ENCODE measurements at places on chromosomes 1 and 21.

DNA sequence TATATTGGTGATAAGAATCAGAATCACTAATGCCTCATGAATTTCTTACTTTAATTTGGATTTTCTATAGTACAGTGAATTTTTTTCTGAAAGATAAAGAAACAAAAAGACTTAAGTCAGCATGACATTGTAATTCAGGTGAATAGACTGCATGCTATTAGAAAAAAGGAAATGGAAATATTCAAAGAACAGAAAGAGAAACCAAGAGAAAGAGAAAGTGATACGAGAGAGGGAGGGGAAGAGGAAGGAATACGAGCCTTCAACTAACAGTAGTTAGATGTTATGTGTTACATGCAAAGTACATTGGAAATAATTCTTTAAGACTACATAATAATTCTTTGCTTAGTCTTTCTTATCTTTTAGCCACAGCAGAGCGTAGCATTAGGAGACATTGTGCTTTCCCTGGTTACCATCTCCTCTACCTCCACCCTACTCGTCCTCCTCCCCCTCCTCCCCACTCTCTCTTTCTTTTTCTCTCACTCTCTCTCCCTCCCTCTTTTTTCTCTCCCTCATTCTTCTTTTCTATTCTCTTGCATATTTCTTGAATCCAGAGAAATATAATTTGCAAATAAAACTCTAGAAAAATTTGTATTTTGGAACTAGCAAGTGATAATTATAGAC is 46.4 kb upstream of the ADGRL4 start:
- no peak for DNase-seq

- DNase-seq, result no peak
Measured at GRCh38 chr1:165287329-165287728, 69.2 kb downstream of the LMX1A start.

DNA sequence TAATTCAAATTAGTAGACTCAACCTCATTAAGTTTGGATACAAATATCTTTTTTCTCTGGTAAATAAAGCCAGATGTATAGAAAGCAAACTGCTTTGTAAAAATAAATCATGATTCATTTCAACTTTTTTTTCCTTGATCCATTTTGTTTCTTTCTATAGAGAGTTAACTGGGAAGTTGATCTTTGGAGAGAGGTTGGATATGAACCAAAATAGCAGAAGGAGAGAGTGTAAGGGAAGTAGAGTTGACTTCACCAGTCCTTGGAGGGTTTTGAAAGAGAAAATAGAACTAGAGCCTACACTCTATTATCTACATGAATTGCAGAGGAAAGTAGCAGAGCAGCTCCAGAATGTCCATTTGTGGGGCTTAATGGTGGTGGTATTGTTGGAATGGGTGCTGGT is 243.8 kb downstream of the ADGRL2 start:
- DNase-seq, result no peak

- DNase-seq, result no peak
Measured at GRCh38 chr1:247357781-247358211, 26.1 kb upstream of the ZNF496 start.

DNA sequence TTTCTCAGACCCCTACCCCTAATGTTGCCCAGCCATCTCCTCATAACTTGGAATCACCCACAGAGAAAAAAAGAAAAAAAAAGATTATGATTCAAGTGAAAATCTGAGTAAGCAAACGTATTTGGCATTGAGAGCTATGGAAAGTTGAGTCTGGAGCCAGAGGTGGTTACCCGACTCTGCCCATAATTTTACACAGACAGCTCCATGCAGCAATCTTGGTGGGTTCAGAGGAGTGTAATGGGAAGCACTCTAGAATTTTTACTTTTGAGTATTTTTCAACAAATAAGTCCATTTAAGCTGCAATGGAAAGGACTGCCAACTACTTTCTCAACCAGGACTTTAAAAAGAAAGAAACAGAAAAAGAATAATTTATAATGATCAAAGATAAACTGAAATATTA is 62.7 kb downstream of the ZC3H11B start:
- no peak for DNase-seq

DNA sequence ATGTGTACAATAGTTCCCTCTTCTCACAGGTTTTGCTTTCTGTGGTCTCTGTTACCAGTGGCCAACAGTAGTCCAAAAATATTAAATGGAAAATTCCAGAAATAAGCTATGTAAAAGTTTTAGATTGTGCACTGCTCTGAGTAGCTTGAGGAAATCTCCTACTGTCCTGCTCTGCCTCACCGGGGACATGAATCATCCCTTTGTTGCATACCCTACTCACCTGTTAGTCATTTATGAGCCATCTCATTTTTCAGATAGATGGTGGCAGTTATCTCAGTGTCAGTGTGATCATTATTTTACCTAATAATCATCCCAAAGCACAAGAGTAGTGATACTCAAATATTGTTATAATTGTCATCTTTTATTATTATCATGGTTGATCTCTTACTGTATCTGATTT is 688.1 kb downstream of the PLA2G4A start:
- no peak for DNase-seq

DNA sequence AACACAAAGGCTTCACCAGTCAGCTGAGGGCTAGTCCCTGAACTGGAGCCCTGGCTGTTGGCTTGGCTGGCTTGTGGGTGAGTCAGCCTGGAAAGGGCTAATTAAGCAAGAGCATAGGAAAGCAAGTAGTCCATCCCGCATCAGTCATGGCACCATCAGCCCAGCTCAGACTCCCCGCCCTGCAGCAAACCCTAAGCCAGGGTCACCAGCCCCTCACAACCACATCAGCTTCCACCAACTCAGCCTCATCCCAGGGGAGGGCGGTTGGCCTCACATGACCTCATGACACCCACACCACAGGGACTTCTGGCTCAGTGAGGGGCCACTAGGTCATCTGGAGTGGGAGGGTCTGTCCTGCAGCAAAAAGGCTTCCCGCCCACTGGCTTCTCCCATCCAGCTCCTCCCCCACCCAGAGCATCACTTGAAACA is 7.0 kb upstream of the SPATC1L start:
- DNase-seq, result no peak

DNA sequence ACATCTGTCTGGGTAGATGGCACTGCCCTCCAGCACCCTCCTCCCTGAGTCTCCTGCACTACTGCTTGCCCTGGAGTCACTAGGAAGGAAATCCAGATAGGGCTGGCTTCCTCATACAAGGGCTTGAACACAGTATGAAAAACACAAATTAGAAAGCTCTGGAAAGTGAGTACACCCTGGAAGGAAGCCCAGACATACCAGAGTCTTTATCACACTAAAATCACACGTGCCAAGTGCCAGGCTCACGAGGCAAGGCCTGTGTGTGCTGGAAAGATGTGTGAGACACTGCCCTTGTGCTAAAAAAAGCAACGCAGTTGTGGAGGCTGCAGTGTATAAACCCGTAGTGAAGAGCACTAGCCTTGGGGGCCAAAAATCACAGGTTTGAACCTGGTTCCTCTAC is 28.3 kb upstream of the S100A7 start:
- peak; percentile 47 for DNase-seq

- no peak for DNase-seq
Measured at GRCh38 chr1:236155399-236155767, 13.0 kb downstream of the GPR137B start.

DNA sequence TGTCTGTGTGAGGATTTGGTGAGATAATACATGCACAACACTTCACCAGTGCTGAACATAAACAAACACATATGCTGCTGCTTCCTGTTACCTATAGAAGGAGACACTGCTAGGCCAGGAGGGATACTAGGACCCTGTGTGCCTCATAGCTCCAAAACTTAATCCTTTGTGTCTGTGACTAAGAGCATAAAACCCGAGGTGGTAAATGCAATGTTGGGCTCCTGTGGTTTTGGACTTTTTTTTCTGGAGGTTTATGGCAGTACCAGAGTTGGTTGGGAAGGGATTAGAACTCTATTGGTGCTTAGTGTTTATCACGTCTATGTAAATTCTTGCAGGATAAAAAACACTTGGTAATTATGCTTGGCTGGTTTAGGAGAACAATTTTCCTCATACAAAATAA is 122.9 kb downstream of the NUF2 start:
- no peak for DNase-seq

- no peak for DNase-seq
Measured at GRCh38 chr1:14138687-14139086, 438.7 kb downstream of the PRDM2 start.

DNA sequence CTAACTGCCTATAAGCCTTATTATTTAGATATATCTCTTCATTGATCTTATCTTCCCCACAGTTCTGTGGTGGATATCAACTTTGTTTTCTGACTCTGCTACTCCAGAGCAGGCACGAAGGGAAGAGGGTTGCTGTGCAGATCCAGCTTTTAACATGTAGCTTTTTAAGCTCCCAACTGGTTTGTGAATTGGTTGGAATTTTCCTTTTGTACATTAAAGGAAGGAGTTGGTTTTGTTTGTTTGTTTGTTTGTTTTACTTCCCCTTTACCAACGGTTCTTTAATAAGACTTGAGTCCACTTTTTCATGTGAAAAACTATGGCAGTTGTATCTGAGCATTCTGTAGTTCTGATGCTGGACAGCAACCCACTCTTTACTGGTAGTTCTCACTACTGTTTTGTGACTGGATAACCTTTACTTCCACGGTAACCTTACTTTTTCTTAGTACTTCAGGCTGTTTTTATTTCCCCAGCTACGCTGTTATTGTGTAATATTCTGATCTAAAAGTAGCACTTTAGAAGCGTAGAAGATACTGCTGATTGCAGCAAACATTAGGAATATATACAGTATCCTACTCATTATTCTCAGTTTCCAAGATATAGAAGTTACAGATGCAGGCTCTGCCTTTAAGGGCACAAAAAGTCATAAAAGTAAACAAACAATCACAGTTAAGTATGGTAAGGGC is 1.6 kb downstream of the GNPAT start:
- DNase-seq, result no peak

GRCh38 chr1:30569384-30569783 is 154.0 kb downstream of the MATN1 start:
- DNase-seq, result no peak

- no peak for DNase-seq
Measured at GRCh38 chr1:23097316-23097715, 71.3 kb downstream of the LUZP1 start.

DNA sequence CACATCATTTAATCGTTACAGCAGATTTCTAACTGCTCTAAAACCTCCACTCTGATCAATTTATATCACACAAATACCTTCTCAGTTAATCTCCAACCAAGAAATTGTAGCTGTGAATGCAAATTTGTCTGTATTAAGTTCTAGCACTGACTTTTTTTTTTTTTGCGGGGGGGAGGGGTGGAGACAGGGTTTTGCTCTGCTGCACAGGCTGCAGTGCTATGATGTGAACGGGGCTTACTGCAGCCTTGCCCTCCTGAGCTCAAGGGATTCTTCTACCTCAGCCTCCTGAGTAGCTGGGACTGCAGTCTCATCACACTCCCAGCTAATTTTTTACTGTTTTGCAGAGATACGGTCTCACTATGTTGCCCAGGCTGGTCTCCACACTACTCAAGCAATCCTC is 163.6 kb downstream of the RERE start:
- no peak for DNase-seq

GRCh38 chr1:42904434-42904833 is 54.2 kb downstream of the SLC2A1 start:
- no peak for DNase-seq

- DNase-seq, result peak; percentile 78
Measured at GRCh38 chr1:56831871-56832693, 12.9 kb upstream of the FYB2 start.

GRCh38 chr1:60762911-60763310 is 319.4 kb upstream of the NFIA start:
- no peak for DNase-seq

DNA sequence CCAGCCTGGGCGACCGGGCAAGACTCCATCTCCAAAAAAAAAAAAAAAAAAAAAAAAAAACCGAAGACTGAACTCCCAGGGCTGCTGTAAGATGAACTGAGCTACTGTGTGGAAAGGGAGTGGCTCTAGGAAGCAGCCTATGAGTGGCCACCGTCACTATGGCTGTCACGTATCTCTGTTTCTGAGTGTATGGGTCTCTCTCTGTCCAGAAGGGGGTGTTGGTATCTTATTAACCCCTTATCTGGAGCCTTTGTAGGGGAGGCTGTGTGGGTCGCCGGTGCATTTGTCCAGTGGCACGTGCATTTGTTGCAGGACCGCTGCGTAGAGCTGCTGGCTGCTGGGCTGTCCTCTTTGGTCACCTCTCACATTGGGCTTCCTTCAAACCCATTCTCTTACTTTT is 326.6 kb downstream of the CAMTA1 start:
- no peak for DNase-seq

- no peak for DNase-seq
Measured at GRCh38 chr1:44237721-44238457, 24.6 kb downstream of the DMAP1 start.

GRCh38 chr1:226671277-226671676 is 67.8 kb downstream of the ITPKB start:
- no peak for DNase-seq

GRCh38 chr1:46991083-46991923 is 32.2 kb upstream of the CYP4X1 start:
- no peak for DNase-seq

- no peak for DNase-seq
Measured at GRCh38 chr21:38448671-38449385, 49.4 kb downstream of the ERG start.

- no peak for DNase-seq
Measured at GRCh38 chr1:12643785-12644184, at the start of gene AADACL4. AADACL4 (plus strand) TSS chr1:12644085; CDS start chr1:12644547, 462 bp downstream.
